ENCODE measurements at places on chromosomes 4 and X.

- no peak for DNase-seq
These were observed 7.5 kb downstream of the ASB5 start for GRCh38 chr4:176261481-176261880.

DNA sequence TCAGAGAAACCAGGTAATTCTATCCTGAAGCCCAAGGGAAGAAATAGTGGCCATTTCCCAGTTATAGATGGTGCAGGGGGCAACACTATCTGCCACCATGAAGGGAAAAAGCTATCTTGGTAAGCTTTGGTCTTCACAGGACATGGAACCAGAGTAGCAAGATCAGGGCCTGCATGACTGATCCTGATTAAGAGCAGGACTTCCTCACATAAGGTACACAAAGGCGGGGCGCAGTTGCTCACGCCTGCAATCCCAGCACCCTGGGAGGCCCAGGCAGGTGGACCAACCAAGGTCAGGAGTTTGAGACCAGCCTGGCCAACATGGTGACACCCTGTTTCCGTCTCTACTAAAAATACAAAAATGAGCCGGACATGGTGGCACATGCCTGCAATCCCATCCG is 148.4 kb upstream of the USP9X start:
- no peak for DNase-seq

GRCh38 chrX:19086102-19086772 is 36.0 kb downstream of the ADGRG2 start:
- DNase-seq: no peak

GRCh38 chrX:129786210-129786651 is 6.5 kb downstream of the SASH3 start:
- DNase-seq: no peak

GRCh38 chr4:177214935-177215334 is 94.7 kb upstream of the NEIL3 start:
- DNase-seq: no peak

DNA sequence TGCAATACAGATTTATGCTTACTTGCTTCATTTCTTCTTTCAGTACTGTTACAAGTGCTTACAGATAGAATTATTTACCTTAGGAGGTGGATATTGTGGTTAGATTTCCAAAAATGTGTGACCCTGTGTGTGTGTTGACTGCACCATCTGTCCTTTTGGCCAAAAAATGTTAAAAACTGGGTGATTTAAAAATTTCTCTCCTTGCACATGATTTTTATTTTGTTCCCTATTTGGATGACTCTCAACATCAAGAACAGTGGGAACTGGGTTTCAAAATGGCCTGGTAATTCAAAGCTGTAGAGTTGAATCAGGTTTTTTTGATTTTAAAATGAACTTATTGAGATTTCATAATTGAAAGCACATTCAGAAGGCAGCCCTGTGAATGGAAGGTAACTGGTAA is 1132.9 kb downstream of the RAPGEF2 start:
- no peak for DNase-seq

- no peak for DNase-seq
These were observed 25.2 kb downstream of the TAF7L start for GRCh38 chrX:101265869-101266428.

DNA sequence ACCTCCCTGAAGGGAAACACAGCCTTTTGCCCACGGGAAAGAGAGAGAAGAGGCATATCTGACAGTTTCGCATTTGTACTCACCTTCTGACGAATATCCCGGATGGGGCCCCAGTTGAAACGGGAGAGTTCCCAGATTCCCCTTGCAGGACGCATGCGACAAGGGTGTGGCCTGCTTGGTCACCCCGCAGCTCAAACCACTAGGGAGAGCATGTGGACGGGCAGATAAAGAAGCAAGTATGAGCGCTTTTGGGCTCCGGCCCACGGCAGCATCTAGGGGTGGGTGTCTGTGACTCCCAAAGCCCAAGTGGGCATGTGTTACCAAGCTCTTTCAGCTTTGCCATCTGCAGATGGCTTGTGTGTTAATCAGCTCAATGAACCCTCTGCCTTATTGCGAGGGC is 70.1 kb upstream of the MED14 start:
- DNase-seq: no peak

DNA sequence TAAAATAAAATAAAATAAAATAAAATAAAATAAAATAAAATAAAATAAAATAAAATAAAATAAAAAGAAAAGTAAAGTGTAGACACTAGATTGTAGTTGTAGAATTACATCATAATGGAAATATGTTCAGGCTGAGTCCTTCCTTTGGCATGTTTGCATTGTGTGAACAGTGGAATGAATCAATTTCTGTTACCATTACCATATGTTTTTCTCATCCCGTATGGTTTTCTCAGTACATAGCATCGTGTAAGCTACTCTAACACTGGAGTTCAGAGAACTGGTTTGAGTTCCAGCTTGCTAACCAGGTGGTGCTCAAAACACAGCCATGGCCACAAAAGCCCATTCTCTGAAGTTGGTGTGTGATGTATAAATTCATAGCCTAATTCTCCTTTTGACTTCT is 45.9 kb downstream of the USP11 start:
- DNase-seq: no peak

DNA sequence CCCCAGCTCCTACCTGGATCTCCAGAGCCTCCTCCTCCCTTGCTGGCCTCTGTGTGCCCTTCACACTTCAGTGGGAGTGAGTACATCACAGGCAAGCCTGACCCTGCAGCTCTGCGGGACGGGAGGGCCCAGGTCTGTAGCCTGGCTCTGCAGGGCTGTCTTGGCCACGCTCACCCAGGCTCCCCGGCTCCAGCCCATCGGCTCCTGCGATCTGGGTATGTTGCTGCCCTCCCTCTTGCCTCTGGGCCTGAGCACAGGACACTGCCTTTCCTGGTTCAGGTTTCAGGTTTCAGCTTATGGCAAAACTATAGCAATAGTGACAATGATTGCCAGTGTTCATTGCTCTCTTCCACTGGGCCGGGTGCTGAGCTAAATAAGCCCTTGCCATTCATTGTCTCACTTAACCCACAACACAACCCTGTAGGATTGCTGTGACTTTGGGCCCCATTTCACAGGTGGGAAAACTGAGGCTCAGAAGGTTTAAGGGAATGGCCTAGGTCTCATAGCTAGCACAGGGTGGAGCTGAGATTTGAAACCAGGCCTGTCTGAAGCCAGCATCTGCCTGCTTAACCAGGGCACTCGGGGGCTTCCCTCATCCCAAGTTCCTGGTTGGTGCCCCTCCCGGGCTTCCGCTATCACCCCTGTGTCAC is 44.6 kb upstream of the SORCS2 start:
- no peak for DNase-seq

Measured in eye (tissue), 1 donor.